ENCODE measurements at places on chromosomes 4 and X.

GRCh38 chr4:125994430-125994829, 679.7 kb downstream of the FAT4 start:
- DNase-seq = no peak

DNA sequence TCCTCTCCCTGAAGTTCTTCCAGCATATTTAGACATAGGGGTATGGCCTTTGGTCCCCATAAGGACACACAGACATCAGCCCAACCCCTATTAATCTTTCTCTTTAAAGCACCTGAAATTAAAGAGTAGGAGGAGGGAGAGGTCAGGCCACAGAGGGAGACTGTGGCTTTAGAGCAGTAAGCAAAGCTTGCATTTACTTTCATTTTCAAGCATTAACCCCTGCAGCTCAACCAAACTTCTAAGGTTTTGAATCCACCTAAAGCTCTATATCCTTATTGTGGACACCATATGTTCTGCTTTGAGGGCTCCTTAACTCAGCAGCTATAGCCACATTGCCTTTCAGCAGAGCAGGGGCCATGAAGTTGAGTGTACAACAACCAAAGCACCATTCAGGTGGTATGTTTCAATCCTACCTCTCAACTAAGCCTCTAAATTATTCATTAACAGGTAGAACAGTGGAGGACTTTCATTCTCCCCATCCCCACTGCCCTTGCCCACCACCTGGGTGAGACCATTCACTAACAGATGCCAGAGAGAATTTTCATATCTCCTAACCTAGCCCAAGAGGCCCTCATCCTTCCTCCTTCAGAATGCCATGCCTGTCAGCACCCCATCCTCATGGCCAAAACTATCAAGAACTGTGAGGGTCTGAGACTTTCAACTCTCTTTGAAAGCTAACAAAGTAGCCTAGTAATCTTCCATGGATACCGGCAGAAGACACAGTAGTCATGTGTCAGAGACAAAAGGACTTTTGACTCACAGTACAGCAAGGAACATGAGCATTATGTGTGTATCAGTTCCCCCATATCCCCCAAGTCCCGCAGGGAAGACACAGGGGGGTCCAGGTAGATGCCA, 20.8 kb downstream of the LIN54 start:
- DNase-seq = no peak

DNA sequence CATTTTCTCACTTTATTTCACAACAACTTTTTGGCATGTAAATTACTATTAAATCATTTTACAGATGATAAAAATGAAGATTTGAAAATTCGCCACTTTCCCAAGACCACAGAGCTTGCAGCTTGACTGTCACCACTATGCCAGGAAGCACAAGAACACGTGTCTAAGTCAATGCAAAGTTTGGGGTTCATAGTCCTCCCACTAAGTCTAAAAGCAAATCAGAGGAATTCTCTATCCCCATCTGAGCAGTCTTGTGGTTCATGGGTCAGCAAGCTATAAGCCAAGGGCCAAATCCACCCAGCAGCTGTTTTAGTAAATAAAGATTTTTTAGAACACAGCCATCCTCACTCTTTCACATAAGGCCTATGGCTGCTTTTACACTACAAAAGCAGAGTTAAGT, 833.3 kb upstream of the INTU start:
- no peak for DNase-seq

- DNase-seq = no peak
These were observed 77.1 kb upstream of the ATXN3L start for GRCh38 chrX:13396924-13397323.

GRCh38 chr4:1379801-1380331, 26.4 kb downstream of the NKX1-1 start:
- DNase-seq = no peak

- no peak for DNase-seq
These were observed 432.8 kb upstream of the FMR1 start for GRCh38 chrX:147478899-147479298.

DNA sequence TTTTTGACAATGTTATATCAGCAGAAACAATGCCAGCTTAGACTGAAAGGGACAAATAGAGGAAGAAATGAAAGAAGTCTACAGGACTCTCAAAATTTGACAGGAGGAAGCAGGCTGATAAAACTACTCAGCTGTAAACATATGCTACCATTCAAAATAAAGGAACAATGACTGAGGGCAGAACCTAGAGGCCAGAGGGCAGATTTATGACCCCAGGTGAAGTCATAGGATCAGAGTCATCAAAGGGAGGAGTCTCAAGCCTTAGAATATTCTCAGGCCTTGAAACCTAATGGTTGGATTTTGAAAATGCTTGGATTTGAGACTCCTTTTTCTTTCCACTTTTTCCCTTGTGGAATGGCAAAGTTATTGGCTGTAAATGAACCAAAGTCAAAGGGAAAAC, 17.0 kb upstream of the SYTL5 start:
- DNase-seq = no peak

GRCh38 chr4:183989461-183989860, 84.4 kb downstream of the STOX2 start:
- DNase-seq = no peak

DNA sequence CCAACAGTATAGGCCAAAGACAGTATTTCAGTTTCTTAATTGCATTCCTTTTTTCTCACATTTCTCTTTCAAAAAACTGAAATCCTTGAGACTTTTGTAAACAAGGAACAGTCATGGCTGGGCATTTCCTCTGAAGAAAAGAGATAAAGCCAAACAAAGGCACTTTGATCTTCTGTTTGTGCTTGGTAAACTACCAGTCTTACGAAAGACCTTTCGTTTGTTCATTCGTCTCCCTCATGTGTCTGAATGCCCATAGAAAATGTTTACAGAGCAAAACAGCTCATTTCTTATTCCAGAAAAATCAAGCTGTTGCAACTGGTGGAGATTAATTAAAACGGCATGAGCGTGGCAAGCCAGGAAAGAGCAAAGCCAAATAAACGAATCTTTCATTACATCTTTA, 178.0 kb downstream of the GASK1B start:
- no peak for DNase-seq

- no peak for DNase-seq
These were observed 56.6 kb upstream of the BCOR start for GRCh38 chrX:40154250-40154852.

DNA sequence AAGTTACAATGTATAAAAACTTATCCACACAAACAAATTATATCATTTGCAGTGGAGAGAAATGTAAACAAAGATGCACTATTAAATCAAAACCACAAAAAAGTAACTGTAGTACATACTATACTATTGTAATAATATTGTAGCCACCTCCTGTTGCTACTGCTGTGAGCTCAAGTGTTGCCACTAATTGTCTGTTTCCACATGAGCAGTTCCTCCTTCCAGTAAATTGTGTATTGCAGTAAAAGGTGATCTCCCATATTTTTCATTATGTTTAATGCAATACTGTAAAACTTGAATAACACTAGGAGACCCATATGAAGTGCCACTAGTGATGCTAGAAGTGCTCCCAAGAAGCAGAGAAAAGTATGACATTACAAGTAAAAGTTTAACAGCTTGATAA, 11.7 kb downstream of the LIN54 start:
- no peak for DNase-seq

DNA sequence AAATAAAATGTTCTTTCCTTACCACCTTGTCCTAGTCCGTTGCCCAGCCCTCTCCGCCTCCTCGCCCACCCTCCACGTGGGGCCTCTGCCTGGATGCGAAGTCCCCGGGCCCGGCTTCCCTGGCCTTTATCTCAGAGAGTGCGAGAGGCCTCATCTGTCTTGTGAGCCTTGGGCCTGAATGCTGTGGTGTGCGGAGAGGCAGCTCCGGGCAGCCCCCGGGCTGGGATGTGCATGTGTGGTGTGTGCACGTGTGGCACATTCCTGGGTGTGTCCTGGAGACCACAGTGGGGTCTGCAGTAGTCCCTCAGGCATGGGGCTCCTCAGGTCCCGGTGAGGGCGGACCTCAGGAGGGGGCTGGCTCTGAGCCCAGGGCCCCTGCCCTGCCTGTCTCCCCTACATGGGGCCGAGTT, 31.4 kb downstream of the DOK7 start:
- no peak for DNase-seq

DNA sequence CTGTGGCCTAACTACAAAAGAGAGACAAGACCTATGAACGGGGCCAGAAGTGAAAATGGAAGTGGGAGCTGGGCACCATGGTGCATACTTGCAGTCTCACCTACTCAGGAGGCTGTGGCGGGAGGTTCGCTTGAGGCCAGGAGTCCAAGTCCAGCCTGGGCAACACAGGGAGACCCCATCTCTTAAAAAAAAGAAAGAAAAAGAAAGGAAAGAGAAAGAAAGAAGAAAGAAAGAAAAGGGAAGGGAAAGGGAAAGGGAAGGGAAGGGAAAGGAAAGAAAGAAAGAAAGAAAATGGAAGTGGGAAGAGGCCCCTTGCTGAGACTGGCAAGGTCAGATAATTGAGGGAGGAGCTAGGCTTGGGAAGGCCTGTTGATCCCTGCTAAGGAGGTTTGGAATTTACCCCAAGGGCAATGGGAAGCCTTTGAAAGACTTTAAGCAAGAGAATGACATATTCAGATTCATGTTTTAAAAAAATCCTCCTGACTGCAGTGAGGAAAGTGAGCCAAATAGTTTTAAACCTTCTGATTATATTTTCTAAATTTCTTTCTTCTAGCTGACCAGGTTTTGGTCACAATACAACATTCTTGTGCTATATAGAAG, 17.7 kb upstream of the HERC5 start:
- no peak for DNase-seq

DNA sequence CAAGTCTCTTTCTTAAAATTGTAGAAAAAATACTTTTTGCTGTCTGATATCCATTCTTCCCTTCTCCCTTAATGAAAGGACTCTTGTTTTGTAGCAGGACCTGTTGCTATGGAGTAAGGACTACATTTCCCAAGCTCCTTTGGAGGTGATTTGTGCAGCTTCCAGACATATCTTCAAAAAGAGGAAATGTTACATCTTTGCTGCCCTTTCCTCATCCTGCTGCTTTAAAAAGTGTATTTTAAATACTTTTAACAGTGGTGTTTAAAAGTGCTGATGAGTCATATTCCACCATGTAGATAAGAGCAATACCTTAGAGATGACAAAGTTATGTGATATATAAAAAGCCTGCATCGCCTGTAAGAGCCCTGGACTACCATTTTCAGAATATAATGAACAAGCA, 98.7 kb downstream of the CFAP299 start:
- no peak for DNase-seq

DNA sequence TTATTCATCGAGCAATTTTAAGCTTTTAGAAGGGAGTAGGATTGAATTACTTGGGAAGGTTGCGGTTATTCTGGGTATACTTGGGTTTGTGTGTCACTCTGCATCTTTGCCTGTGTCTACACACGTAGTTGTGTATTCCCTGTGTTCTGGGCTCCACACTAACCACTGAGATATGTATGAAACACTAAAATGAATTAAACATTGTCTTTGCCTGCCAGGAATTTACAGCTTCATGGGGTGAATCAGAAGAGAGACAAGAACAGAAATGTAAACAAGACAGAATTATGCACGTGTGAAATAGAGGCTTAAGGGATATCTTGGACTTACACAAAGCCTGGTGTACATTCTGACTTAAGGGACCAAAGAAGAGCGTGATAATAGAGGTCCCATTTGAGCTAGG, 228.5 kb downstream of the AFF2 start:
- DNase-seq = no peak

DNA sequence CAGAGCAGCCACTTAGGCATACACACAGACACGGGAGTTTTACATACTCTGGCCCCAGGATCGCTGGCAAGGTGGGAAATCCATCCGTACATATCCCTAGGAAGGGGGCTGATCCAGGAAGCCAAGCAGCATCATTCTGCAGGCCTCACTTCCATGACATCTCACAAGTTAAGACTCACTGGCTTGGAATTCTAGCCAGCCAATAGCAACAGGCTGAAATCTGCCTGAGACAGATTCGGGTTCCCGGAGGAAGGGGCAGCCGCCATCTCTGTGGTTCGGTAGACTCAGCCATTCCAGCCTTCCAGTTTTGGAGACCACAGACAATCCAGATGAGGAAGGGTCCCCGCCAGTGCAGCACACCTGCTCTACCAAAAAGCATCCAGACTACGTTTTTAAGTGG, 31.3 kb downstream of the SOWAHB start:
- DNase-seq = no peak
